GM18507 (cell line): ENCODE measurements at places on chromosomes 4 and X.

GRCh38 chr4:138185859-138186645, 56.1 kb downstream of the SLC7A11 start:
- DNase-seq = no peak

DNA sequence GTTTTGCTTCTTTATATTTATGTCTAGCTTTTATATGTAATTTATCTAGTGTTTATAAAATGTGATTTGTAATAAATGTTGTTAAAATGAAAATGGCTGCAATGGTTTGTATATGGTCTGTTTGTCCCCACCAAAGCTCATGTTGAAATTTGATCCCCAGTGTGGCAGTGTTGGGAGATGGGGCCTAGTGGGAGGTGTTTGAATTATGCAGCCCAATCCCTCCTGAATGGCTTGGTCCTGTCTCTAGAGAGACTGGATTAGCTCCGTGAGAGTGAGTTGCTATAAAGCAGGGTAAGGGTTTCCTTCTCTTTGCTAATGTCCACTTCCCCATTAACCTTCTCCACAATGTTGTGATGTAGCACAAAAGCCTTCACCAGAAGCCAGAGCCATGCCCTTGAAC, 30.0 kb upstream of the JADE3 start:
- DNase-seq = no peak

DNA sequence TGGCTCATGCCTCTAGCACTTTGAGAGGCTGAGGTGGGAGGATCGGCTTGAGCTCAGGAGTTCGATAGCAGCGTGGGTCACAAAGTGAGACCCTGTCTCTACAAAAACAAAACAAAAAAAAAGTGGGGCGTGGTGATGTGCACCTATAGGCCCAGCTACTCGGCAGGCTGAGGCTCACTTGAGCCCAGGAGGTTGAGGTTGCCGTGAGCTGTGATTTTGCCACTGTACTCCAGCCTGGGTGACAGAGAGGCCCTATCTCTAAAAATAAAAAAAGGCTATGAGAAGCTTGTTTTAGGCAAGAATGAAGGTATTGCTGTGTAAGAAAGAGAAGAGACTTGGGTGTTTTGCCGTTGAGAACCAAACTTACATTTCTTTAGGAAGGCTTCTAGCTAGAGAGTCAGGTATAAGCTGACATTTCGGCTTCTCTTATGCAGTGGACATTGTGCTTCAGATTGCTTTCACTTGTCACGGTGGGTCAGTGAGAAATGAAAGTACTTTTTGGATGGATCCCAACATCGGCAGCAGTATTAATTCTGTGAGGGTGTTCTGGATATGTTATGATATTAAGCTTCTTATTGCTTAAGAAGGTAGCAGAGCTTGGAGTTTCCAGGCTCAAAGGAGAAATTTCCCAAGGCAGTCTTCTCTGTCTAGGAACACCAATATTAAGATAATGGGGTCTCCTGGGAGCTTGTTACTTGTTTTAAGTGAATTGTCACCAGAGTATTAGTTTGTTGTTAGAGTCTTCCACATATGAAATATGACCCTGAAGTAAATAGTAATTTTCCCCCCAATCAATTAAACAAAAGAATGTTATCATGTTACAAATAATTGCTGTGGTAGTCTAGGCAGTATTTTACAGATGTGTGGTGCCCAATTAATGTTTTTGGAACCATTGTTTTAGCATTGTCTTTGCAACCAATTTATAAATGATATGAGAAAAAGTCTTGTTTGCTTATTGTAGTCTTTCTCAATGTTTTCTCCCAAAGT, 17.6 kb downstream of the TMEM131L start:
- DNase-seq = no peak

DNA sequence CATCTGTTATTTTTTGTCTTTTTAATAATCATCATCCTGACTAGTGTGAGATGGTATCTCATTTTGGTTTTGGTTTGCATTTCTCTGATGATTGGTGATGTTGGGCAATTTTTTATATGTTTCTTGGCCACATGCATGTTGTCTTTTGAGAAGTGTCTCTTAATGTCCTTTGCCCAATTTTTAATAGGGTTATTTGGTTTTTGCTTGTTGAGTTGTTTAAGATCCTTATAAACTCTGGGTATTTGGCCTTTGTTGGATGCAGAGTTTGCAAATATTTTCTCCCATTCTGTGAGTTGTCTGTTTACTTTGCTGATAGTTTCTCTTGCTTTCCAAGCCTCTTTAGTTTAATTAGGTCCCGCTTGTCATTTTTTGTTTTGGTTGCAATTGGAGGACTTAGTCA, 152.1 kb upstream of the MED14 start:
- DNase-seq = no peak

DNA sequence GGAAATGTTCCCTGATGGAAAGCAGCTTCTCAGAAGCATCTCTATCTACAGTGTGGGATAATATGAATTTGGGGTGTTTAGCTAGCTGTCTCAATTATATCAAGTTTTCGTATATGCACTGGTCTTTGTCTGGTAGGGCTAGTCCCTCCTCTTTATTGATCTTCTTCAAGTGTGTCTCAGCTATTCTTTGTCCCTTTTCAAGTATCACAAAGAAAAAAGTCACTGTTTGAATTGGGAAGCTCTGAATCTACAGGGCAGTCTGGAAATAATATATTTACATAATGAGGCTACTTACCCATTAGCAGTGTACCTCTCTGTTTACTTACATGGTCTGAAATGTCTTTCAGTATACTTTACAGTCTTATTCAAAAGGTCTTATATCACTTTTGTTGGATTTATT, 526.0 kb downstream of the IL1RAPL1 start:
- no peak for DNase-seq
